ENCODE measurements at places on chromosomes 4 and X. TPM values are rescaled to one million over a fixed set of nuclear protein-coding genes. Genes with fewer than 3 reads are reported as not detected.

KIF4A gene
- 17.8 TPM for total RNA-seq

GNRHR gene
- not detected for total RNA-seq

ACTRT1 gene
- total RNA-seq: not detected

LAMTOR3 gene
- total RNA-seq: 20.2 TPM

RAB28 gene
- 12.6 TPM for total RNA-seq

GPR34 gene
- not detected for total RNA-seq

HSFX3 gene
- total RNA-seq: not detected

KCNE5 gene
- 0.09 TPM for total RNA-seq

SPINK2 gene
- total RNA-seq: not detected

MAGIX gene
- 1.0 TPM for total RNA-seq

DCLK2 gene
- total RNA-seq: 2.2 TPM

USP38 gene
- 19.1 TPM for total RNA-seq

DAPP1 gene
- total RNA-seq: not detected

GJB1 gene
- not detected for total RNA-seq

RAP2C gene
- total RNA-seq: 15.6 TPM

PSAPL1 gene
- total RNA-seq: not detected

MAGEC2 gene
- not detected for total RNA-seq

IL1RAPL2 gene
- not detected for total RNA-seq

FRMPD4 gene
- under 0.01 TPM for total RNA-seq

TRIML2 gene
- not detected for total RNA-seq

XAGE1A gene
- total RNA-seq: not detected

GYPE gene
- total RNA-seq: not detected

STK26 gene
- 7.2 TPM for total RNA-seq

PABPC5 gene
- 0.45 TPM for total RNA-seq

XKRX gene
- total RNA-seq: 0.54 TPM

ADH1C gene
- not detected for total RNA-seq

TSPAN7 gene
- total RNA-seq: 3.7 TPM

GAGE2A gene
- total RNA-seq: not detected

CSAG1 gene
- not detected for total RNA-seq

RBM46 gene
- total RNA-seq: not detected

ZAR1 gene
- not detected for total RNA-seq

BGN gene
- 16.6 TPM for total RNA-seq

HTN1 gene
- not detected for total RNA-seq

TASL gene
- total RNA-seq: not detected

ASB12 gene
- not detected for total RNA-seq

PPP1R3F gene
- 8.1 TPM for total RNA-seq

REELD1 gene
- total RNA-seq: not detected

ATG4A gene
- total RNA-seq: 22.4 TPM

RBMX2 gene
- total RNA-seq: 33.5 TPM

PHEX gene
- total RNA-seq: 0.85 TPM

GSX2 gene
- total RNA-seq: not detected

DCAF4L1 gene
- total RNA-seq: 0.09 TPM

C4orf46 gene
- total RNA-seq: 6.5 TPM

CPZ gene
- not detected for total RNA-seq

TLR6 gene
- total RNA-seq: 1.1 TPM

All from endothelial cell of coronary artery (primary cell).